ENCODE measurements at places on chromosomes 6 and 20.

- no peak for DNase-seq
Observed at GRCh38 chr6:105600336-105601260, 197.7 kb upstream of the PREP start.

GRCh38 chr20:32982617-32983458 lies 21.4 kb downstream of the SUN5 start:
- no peak for DNase-seq

- no peak for DNase-seq
Observed at GRCh38 chr20:59289994-59290393, 10.4 kb upstream of the EDN3 start.

GRCh38 chr20:38460040-38460623 lies 12.5 kb upstream of the RALGAPB start:
- DNase-seq, result no peak

DNA sequence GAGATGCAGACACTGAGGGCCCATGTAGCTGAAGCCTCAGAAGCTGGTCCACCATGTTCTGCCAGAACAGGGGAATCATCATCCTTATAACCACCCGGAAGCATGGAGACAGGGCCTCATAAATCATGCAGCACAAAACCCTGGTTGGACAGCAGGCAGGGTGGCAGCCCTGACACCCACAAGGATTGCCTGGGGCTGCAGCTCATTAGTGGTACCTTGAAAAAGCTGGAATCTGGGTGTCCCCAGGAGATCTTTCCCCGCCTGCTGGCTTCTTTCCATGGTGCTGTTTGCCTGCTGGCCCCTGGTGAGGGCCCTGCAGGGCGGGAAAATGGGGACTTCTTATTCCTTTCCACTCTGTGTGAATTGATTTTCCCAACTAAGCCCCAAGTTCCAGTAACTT lies 50.6 kb upstream of the GGTLC1 start:
- no peak for DNase-seq

DNA sequence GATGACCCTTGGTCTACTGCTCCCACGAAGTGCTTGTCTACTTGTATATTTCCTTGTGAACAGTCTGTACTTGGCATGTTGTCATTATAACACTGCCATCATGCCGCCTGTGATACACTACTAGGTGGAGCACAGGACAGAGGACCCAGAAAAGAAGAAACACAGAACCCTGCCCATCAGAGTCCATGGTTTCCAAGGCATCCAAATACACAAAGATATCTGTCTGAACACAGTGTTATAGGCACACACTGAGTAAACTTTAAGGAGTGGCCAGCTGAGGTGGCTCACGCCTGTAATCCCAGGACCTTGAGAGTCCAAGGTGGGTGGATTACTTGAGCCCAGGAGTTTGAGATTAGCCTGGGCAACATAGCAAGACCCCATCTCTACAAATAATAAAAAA lies 110.5 kb upstream of the SLC2A12 start:
- no peak for DNase-seq

GRCh38 chr6:90701146-90701781 lies 114.4 kb upstream of the MAP3K7 start:
- no peak for DNase-seq

DNA sequence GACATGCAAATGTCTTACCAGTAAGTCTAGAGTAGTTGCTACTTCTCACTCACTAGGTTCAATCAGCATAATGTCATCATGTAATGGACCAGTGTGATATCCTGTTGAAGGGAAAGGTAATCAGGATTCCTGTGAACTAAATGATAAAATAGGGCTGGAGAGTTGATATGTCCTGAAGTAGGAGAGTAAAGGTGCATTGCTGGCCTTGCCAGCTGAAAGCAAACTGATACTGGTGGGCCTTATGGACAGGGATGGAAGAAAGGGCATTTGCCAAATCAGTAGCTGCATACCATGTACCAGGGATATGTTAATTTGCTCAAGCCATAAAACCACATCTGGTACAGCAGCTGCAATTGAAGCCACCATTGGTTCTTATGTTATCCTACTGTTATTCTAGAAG lies 37.5 kb upstream of the IYD start:
- no peak for DNase-seq

DNA sequence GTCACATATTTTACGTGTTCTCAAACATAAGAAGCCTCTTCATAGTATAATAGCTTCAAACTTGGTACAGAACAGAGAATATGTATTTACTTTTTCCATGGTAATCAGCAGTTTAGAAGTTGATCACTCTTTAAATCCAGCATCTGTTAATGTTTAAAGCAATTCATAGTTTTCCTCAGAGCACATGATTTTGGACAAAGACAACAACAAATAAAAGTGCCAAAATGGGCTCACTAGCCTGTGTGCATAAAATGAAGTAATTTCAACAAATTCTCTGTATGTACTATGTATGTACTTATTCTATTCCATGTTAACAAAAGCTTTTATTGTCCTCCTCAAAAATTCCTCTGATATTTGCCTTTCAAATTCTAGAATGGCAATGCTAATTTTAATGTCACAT lies 38.1 kb upstream of the UST start:
- no peak for DNase-seq

DNA sequence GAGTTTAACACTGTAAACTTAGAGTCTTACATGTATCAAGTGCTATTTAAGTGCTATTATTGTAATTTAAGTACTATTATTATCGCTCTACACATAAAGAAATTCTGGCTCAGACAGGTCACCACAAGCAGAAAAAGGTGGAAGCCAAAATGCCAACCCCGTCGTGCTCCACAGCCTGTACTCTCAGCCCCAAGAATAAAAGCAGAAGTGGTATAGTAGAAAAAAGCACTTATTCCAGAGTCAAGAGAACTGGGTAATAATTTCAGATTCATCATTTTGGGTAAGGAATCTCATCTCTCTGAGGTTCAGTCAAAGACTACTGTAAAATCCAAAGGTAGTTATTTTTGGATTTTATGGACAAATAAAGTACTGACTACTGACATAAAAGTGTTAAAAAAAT lies 943 bp downstream of the ZUP1 start:
- no peak for DNase-seq

GRCh38 chr6:90993770-90994169 lies 406.9 kb upstream of the MAP3K7 start:
- no peak for DNase-seq

- DNase-seq, result no peak
Observed at GRCh38 chr20:24032400-24032898, 43.9 kb upstream of the GGTLC1 start.

DNA sequence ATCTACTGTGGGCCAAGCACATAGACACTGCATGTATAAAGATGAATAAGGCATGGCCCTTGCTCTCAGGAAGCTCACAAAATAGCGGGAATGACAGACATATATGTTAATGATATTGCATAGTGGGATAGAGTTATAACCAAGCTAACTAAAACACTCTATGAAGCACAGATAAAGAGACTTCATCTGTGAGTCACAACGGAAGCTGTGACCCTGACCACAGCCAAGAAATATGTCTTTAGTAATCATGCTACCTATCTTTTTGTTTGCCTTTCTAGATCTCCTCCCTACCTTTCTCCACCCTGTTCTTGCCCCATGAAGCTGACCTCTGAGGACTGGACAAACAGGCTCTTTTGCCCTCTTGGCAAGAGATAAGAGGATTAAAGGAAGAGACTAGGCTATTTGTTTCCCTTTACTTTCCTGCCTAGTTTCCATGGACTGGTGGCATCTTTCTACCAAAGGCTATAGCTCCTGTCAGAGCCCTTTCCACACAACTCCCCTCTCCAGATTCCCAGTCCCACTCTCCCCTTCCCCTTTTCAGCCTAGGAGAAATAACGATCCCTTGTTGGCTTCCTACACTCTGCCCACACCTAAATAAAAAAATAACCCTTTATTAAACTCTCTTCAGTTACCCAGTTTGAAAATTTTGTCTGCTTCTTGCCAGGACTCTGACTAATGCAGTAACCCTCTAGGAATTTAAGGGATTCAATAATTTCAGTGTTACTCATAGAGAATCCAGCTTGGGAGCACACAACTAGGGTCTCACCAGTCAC lies 504.9 kb upstream of the MARCKS start:
- DNase-seq, result no peak

DNA sequence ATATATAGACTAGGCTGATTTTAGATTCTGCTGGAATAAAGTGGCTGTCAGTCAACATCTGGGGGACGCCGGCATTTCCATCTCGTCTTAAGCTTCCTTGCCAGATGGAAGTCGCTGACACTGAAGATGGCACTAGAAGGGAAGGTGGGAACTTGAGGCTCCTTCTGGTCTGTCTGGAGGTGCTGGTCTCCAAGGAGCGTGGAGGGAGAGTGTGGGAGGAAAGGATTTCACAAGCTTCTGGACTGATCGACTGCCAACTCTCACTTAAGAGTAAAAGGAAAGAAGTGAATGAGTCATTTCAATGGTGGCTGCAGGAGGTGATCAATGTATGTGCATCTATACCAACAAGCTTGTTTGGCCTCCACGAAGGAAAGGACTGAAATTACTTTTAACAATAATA lies 40.4 kb downstream of the DUSP22 start:
- DNase-seq, result no peak

- no peak for DNase-seq
Observed at GRCh38 chr20:48761023-48761785, 66.6 kb downstream of the PREX1 start.

GRCh38 chr6:67914419-67914818 lies 720.7 kb upstream of the ADGRB3 start:
- DNase-seq, result no peak

DNA sequence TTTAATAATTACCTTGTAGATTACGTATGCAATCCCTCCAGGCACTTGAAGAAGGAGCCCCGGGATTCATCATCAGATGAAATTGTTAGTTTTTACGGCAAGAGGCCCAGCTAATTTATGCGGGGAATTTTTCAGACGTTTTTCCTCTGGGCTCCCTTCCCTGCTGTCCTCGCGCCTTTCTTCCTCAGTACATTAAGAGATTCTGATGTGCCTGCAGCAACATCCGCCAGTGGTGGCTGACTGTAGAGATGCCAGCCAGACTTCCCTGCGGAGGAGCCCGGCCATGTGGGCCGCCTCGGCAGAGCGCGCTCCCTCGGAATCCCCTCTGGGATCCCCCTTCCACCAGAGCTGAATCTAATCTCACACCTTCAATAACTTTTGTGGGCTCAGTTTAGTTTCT lies 46.4 kb upstream of the POU3F2 start:
- no peak for DNase-seq

- DNase-seq, result no peak
Observed at GRCh38 chr6:167660424-167660823, 166.3 kb upstream of the AFDN start.

DNA sequence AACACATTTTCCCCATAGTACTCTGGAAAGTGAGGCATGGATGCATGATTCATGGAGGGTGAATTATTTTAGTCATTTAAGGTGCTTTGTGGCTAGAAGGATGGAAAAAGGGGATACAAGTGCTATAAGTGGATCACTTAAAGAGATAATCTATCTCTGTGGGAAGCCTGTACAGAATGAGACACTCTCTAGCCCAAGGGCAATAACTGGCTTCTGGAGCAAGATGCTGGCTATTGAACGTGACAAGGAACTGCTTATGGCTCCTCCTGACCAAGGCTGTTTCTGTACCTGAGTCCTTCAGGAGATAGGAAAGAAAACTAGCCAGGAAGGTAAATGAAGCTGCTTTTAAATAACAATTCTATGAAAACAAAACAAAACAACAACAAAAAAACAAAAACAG lies 590.7 kb downstream of the EYS start:
- no peak for DNase-seq

GRCh38 chr6:71294121-71294523 lies 5.5 kb downstream of the OGFRL1 start:
- DNase-seq, result no peak

DNA sequence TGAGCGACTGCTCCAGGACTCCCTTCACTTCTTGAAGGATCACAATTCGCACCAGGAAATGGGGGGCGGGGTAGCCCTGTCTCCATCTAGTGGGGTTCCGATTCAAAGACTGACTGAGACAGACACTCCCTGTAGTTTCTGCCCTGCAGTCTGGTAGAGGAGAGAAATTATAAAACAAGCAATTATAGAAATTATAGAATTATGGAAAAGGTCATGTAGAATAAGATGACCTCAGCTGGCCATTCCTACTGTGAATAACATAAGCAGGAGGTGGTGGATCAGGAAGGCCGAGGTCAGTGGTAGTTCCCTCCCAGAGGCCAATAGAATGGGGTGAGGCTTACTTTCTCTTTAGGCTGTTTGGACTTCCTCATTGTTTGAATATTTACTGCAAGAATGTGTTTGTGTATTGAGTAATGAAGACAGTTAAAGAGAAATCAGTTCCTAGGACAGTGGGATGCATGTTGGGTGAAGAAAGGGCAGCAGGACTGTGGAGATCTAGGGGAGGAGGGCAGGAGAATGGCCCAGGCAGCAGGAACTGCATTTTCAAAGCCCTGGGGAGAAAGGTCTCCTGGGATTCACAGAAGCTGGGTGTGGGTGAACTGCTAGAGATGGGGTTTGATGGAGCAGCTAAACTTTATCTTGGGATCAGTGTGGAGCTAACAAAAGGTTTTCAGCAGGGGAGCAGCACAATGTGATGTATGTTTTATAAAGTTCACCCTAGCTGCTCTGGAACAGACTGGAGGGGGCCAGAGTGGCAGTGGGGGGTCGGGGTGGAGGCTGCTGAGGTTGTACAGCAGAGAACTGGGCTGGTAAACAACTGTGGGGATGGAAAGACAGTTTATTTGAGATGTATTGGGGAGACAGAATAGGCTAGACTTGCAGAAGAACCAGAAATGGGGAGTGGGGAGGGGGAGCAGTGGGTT lies 2.1 kb downstream of the ZNF341 start:
- no peak for DNase-seq

DNA sequence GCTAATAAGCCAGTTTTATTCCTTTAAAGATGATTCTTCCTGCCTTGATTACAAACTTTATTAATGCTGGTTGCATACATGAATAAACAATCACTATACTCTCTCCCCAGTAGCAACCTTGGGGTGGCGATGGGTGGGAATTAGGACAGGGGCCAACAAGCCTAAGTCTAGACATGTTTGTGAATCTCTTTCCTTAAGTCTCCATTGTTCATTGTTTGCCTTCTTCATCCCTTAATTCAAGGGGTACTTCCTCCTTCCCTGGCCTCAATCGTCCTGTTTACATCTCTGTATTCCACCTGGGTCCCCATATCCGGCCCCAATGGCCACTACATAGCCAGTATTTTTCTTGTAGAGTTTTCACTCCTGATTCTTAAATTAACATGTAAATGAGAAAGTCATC lies 66.0 kb downstream of the ARHGAP18 start:
- no peak for DNase-seq

Data from cortex of kidney (tissue), 1 donor.